ENCODE measurements at places on chromosomes 5 and 9.

DNA sequence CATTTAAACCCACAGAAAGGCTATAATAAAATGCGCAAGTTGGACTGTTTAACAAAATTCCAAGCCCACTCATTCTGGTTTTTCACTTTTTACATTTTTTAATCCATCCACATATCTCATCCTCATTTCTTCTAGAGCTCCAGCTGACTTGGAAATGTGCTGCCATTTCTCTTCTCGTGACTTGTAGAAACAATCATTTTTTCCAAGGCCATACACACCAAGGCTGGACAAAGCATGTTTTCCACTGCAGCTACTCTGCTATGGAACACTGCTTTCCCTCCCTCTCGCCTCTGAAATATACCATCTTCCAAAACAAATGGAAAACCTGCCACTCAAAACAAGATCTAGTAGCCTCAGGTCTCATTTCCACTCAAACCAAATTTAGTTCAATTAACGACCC, 141.1 kb downstream of the ESM1 start:
- DNase-seq: no peak

DNA sequence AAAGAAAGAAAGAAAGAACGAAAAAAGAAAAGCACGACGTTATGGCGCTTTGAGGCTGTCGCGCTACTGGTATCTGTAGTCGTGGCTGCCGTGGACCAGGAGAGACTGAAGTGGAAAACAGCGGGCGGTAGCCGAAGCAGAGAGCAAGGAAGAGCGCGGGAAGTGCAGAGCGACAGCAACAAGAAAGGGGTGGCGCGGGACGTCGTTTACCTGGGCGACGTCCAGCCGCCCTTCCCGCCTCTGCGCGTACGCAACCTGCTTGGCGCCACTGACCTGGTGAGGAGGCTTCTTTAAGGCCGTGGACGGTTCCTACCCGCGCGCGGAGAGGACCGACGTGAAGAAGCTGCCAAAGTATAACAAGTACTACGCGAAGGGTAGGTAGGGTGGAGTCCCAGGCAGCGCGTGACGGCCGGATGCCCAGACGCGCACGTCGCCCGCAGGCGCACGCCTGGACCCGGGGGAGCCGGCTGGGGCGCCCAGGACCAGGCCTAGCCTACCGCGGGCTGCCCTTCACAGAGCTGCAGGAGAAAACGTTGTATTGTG, 15.4 kb downstream of the CCL28 start:
- DNase-seq: no peak

GRCh38 chr5:131104169-131104808, 60.8 kb downstream of the HINT1 start:
- DNase-seq: no peak

DNA sequence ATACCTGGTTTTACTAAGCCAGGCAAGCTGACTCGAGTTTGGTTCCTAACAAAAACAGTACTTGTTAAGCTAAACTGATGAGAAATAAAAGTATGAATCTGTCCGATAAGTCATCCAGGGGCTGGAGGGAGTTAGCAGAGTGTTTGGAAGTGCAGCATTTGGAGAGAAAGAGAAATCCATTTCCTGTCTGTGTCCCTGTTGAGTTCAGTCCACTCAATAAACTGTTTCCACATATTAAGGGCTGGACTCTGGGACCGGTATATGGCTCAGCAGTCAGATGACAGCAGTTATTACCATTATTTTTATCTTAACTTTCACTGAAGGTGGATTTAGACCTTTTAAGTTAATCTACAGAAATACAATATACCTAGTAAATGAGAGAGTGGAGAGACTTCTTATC, 130.6 kb upstream of the ADRA1B start:
- DNase-seq: no peak

- no peak for DNase-seq
Observed at GRCh38 chr5:148786456-148786855, 40.0 kb upstream of the ADRB2 start.

- DNase-seq: no peak
Observed at GRCh38 chr9:98010445-98010844, 27.3 kb downstream of the ANP32B start.

DNA sequence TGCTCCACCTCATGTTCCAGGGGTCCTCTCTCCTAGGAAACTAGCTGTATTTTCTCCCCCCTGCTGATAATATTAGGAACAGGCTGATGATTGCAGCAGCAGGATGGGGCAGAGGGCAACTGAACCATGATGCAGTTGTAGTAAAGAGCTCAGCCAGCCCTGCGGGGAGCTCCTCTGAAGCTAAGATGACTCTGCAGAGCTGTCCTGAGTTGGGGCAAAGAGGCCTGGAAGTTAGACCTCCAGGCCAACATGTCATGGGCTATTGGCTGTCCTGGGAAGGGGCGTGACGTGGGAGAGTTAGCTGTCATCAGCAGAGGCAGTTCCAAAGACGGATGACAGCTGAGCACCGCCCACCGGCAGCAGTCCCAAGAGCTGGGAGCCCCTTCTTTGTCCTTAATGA, 6.6 kb upstream of the FBP1 start:
- no peak for DNase-seq

DNA sequence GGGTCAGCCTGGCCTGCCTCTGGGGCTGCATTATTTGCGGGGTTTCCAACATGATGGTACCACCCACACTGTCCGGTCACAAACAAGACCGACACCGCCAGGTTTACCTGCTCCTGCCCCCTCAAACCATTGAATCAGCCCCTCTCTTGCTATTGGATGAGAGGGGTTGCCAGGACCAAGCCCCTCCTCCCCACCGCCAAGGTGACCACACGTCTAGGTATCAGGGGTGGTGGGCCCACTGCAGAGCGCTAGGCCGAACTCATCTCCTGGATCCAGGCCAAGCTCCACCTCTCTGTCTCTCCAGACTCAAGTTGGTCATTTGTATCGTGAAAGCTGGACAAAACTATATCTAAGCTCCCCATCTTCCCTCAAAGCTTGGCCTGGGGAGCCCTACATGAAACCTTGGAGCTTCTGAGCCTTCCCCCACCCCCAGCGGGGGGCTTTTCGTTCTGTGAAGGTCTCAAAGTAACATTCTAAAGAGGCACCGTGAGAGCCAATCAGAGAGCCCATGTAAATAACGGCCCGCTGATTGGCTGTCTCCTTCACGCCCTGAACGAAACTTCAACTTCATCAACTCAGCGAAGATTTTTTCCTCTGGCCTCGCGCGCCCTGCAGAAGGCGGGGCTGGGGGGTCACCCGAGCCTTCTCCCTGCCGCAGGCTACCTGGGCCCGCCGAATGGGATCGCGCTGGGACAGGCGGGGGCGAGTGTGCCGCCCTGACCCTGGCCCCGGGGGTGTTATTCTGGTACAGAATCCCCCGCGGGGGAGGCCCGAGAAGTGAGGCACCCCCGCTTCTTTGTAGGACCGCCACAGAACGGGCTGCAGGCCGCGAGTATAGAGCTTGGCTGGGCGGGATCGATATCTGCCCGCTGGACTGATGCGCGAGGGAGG, 49.6 kb upstream of the PSD2 start:
- peak; percentile 62 for DNase-seq

DNA sequence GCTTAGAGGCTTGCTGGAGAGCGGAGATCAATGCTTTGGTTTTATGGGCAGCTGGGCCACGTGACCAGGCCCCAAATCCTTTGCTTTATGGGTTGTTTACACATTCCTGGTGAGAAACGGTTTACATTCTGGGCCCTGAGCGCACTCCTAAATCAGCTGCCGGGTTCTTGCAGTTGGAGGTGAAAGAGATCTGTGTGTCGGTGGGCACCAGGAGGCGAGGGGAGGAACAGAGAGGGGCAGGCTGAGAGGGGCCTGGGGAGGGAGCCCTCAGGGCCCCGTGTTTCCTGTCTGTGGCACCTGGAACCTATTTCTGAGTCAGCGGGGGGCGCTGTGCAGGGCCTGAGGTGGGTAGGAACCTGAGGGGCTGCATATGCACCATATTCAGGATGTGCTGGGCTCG, 63.5 kb upstream of the HAND1 start:
- DNase-seq: no peak

GRCh38 chr9:133713150-133713959, 24.8 kb downstream of the SARDH start:
- no peak for DNase-seq

GRCh38 chr9:1025131-1025530, 25.0 kb upstream of the DMRT2 start:
- DNase-seq: no peak

- DNase-seq: no peak
Observed at GRCh38 chr5:120413686-120414085, 50.4 kb upstream of the PRR16 start.

DNA sequence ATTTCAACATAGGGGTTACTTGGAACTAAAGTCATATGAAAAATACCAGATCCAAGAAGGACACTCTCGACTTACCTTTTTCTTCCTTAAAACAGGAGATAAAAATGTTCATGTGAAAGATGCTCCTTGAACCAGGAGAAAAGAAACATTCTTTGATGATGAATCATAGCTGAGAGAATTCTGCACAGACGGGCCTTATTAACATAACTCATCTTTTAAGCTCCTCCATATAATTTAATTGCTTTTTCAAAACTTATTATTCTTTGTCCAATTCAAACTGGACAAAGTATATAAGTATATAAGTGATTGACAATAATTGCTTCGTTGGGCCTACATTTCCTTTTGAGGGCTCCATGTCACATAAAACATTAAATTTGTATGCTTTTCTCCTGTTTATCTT, 945.2 kb upstream of the C9orf72 start:
- no peak for DNase-seq

- no peak for DNase-seq
Observed at GRCh38 chr9:13860019-13860418, 453.9 kb downstream of the NFIB start.

DNA sequence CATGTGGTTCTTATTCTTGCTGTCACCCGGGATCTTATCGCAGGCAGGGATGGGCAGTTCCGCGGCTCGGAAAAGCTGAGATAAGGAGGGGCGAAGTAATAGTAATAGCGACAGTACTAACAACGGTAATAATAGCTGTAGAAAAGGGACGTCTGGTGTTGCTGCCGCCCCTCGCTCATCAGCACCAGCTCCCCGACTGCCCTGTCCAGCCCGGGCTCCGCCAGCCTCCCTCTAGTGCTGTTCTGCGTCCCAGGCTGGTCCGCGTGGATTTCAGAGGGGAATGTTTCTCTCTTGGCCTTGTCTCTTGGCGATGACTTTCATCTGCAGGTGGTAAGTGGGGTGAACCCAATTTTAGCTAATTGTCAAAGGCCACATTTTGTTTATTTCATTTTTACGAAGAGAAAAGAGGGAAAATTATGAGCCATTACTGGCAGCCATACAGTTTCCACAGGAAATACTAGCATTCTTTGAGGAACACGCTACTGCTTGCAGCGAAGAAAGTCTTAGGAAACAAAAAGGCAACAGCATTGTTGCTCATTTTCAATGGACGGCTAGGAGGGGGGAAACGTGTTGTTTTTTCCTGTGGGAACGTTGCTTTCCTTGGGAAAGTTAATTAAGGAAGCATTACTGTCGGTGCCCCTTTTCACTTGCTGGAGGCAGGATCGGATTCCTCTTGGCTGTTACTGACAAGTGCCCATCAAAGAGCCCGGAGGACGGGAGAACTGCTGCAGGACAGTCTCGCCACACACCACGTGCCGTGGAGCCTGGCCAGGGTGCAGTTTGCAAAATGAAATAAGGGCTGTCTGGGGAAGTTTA, 762 bp downstream of the SNCAIP start:
- DNase-seq: no peak

DNA sequence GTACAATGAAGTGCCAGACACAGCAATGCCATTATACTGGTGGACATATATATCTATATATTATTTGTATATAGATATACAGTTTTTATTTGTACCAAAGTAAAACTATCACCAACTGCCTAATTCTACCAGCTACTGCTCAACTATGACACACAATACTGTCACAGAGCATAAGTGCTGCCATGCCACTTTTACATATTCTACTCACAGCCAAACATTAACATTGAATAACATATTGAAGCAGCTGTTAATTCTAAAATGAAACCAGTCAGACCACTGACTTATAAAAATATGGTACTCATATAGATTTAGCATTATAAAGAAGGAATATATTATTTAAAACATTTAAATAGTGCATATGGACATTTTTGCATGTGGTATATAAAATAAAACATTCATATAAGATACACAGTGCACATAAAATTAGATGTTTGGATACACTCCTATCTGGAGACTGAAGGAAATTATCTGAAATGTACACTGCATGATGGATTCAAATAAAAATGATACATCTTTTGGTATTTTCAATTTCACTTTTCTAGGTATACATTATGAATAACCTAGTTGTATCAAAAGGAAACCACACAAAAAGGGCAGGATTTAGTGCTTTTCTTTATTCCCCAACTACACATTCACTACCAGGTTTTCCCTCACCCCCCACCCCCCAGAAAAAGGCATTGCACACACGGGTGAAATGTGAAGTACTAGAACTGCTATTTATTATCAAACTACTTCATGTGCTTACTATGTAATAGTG, 48.9 kb downstream of the PKD2L2 start:
- no peak for DNase-seq

GRCh38 chr5:14756478-14756877, 92.0 kb downstream of the OTULIN start:
- no peak for DNase-seq

DNA sequence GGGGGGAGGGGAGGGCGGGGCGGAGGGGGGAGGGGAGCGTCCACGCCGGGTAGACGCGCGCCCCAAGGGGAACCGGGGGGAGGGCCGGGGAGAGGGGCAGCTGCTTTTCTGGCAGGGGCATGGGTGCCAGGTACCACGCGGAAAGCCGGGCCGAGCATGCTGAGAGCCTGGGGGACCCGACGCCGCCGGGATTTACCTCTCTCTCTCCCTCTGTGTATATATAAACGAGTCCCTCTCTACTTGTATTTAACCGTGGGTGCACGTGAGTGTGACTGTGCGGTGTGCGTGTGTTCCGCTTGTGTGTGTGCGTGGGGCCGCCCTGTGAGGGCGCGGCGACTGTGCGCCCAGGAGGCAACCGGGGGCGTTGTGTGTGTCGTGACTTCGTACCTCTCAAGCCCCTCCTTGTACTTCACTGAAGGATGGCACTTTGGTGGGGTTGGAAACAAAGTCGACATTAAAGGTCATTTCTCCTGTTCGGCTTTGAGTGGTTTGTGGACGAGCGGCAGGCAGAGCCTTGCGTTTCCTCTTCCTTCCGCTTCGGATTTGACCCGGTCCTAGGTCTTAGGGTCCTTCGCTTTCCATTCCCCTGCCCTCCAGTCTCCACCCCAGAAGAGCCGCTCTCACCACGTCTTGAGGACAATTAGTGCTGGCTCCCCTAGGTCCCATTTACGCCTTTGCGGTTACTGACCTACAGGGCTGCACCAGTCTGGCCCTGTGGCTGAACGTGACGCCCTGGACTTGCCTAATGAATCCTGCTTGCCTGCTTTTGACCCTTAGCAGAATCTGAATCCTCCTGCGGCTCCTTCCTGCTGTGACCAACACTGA, 36.2 kb upstream of the TTC1 start:
- no peak for DNase-seq

DNA sequence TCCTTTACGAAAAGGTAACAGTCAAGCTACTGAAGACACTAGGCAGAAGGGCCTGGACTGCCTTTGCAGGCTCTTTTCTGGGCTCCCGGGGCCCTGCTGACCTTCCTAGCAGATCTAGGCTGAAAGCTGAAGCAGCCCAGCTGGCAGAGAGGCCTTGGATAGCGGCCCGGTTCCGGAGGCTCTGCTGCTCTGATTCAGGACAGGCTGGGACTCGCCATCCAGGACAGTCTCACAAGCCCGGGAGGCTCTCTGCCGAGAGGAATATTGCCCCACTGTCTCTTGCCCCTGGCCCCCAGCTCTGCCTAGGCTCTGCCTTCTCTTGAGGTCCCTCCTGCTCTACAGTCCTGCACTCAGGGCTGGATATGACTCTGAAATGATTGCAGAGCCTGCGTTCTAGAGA, 67.8 kb downstream of the PSD2 start:
- peak; percentile 64 for DNase-seq

Measured in hippocampal formation (tissue), 2 donors.